ENCODE measurements at places on chromosomes 3 and 15. TPM values are rescaled to one million over a fixed set of nuclear protein-coding genes. Genes with fewer than 3 reads are reported as not detected.

- no peak overlapping the region for H3K27ac ChIP-seq
- H3K36me3 ChIP-seq = no peaks in the 10 kb centered on the region
- no peak overlapping the region for H3K4me3 ChIP-seq
- no peaks in the 10 kb centered on the region for H3K27me3 ChIP-seq
Measured at GRCh38 chr3:155712008-155712407, 32.9 kb downstream of the PLCH1 start.

Gene ALDH1L1
- not detected for total RNA-seq

DNA sequence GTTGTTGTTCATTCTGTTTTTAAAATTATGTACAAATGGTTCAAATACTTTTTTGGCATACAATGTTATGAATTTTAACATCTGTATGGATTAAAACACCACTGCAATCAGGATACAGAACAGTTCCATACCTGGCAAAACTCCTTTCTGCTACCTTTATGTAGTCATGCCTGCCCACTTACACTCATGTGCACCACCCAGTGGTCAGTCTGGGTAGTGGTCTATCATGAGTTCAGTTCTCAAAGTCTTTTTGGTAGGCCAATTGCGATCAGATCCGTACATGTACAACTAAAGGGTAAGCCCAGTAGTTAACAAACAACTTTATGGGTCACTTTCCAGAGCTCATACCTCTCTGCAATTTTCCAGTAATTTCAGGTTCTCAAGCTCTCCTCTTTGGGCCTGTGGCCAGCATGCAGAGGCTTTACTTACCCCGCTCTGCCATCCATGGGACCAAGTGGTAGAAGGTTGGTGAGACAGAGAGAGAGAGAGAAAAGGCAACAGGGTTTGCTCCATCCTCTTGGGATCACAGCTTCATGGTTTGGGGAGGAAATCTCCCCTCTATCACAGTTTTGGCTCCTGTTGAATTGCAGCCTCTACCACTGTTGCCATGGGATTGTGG, 63.9 kb upstream of the FAM98B start:
- no peak overlapping the region for H3K4me3 ChIP-seq
- H3K4me1 ChIP-seq = no peaks in the 10 kb centered on the region
- H3K27me3 ChIP-seq = peaks cover 24% of the 10 kb centered on the region

- no peaks in the 10 kb centered on the region for H3K36me3 ChIP-seq
- H3K4me1 ChIP-seq = no peaks in the 10 kb centered on the region
- H3K27ac ChIP-seq = no peak overlapping the region
- DNase-seq = no peak
Measured at GRCh38 chr15:38028869-38029268, 94.4 kb downstream of the TMCO5A start.

DNA sequence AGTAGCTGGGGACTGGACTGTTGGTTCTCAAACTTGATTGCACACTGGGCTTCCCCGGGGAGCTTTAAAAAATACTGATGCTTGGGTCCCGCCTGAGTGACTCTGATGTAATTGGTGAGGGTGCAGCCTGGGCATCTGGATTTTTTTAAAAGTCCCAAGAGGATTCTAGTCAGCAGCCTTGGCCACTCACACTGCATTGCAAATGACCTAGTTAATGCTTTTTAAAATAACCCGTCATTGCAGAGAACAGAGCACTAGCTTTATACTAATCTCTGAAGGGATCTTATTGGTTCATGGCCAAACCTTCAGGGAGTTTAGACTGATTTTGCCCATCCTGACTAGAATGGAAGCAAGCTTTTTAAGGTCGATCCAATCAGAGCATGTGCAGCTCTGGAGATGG, 310.6 kb upstream of the PROK2 start:
- H3K27ac ChIP-seq = no peak overlapping the region
- no peaks in the 10 kb centered on the region for H3K36me3 ChIP-seq
- no peak for DNase-seq

DNA sequence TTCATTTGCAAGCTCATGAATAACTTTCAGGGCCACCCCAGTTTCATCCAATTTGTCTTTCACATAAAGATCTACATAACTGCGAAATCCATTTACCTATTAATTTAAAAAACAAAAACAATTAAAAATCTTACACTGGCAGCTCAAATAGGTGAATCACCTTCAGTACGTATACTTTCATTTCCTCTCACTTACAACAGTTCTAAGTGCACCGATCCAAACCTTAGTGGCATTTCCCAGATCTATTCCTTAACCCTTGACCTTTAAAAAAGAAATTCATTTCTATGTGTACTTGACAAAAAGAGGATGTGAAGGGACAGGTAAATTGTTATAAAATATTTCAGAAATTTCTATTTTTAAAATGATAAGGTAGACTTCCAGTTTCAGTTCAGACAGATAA, 30.8 kb downstream of the TOP2B start:
- no peak overlapping the region for H3K4me3 ChIP-seq
- DNase-seq = no peak
- no peaks in the 10 kb centered on the region for H3K27me3 ChIP-seq
- peaks cover 42% of the 10 kb centered on the region for H3K36me3 ChIP-seq
- no peak overlapping the region for H3K27ac ChIP-seq
- H3K4me1 ChIP-seq = peaks cover 12% of the 10 kb centered on the region

- no peak overlapping the region for H3K4me3 ChIP-seq
- H3K27me3 ChIP-seq = no peaks in the 10 kb centered on the region
- H3K4me1 ChIP-seq = no peaks in the 10 kb centered on the region
- DNase-seq = no peak
Measured at GRCh38 chr15:85128621-85129020, 147.0 kb downstream of the PDE8A start.

Gene OR5H1
- total RNA-seq = not detected

DNA sequence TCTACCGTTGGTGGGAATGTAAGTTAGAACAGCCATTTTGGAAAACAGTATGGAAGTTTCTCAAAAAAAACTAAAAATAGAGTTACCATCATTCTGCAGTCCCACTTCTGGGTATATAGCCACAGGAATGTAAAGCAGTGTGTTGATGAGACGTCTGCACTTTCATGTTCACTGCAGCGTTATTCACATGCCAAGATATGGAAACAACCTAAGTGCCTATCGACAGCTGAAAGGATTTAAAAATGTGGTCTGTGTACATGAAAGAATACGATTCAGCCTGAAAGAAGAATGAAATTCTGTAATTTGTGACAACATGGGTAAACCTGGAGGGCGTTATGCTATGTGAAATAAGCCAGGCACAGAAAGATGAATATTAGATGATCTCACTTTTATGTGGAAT, 157.7 kb downstream of the THSD4 start:
- no peaks in the 10 kb centered on the region for H3K4me1 ChIP-seq
- H3K4me3 ChIP-seq = no peak overlapping the region
- DNase-seq = no peak
- H3K27me3 ChIP-seq = peaks cover 8% of the 10 kb centered on the region
- no peak overlapping the region for H3K27ac ChIP-seq

DNA sequence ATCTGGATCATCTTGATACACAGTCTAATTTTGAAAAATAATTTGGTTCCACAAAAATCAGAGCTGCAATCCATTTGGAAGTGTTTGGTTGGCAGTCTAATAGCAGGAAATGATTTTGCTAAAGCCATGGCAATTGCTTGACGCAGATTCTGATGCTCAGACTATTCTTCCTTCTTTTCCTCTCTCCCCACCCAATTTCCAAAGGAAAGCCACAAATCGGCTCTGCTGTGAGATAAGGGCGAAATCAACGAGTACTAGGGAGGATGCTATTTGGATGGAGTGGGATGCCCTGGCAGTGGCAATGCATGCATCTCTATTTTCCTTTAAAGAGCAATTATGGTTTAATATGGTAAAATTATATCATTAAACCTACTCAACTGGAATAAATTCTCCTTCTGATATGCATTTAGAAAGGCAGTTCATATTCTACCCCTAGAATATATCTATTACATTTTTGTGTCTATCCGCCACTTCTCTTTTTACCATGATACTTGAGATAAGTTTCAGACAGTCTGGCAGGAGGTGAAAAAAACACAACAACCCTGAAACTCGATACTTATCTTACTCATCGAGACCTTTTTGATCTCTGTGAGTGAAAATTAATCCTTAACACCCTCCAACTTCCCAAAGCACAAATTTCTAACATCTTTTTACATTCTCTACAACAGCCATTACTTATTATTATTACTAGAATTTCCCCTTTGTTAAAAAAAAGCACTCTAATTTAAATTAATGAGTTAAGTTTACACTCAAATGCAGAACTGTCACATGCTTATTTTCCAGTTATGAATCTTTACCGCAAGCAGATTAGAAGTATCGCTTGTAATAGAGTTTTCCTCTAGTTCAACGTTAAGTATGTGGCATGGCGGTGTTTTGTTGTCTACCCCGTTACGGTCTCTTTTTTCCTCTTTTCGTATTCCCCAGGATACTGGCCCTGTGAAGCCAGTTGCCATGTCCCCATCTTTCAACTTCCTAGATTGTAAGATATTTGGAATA, 433.3 kb downstream of the FOXP1 start:
- H3K27me3 ChIP-seq = no peaks in the 10 kb centered on the region
- peaks cover 13% of the 10 kb centered on the region for H3K4me1 ChIP-seq
- no peak for DNase-seq
- H3K36me3 ChIP-seq = no peaks in the 10 kb centered on the region

DNA sequence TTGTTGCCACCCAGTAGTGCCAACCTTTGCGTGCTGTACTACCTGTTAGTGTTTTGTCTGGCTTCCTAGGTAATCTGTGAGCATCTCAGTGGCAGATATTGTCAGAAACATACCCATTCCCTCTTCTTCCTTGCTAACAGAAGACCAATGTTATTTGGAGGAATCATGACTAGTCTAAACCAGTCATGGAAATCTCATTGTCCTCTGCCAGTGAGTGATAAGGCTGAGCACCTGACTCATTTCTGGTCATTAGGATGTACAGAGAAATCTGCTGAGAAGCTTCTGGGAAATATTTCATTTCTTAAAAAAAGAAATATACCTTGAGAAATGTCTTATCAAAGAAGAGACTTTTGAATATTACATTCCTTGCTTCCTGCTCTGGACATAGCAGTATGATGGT, 70.1 kb upstream of the CDV3 start:
- H3K27ac ChIP-seq = no peak overlapping the region
- H3K4me1 ChIP-seq = peaks cover 30% of the 10 kb centered on the region
- H3K36me3 ChIP-seq = peaks cover 3% of the 10 kb centered on the region
- H3K4me3 ChIP-seq = no peak overlapping the region

Gene GPR176
- total RNA-seq = not detected

- DNase-seq = no peak
- H3K27ac ChIP-seq = no peak overlapping the region
- H3K4me3 ChIP-seq = no peak overlapping the region
- H3K27me3 ChIP-seq = peaks cover 6% of the 10 kb centered on the region
- no peaks in the 10 kb centered on the region for H3K4me1 ChIP-seq
Measured at GRCh38 chr15:49083401-49084284, 37.4 kb upstream of the SECISBP2L start.

Gene MST1
- total RNA-seq = 10.0 TPM

GRCh38 chr15:80452166-80452565, 48.0 kb downstream of the ARNT2 start:
- peaks cover 5% of the 10 kb centered on the region for H3K27me3 ChIP-seq
- no peak overlapping the region for H3K27ac ChIP-seq
- no peaks in the 10 kb centered on the region for H3K4me1 ChIP-seq
- H3K4me3 ChIP-seq = no peak overlapping the region

DNA sequence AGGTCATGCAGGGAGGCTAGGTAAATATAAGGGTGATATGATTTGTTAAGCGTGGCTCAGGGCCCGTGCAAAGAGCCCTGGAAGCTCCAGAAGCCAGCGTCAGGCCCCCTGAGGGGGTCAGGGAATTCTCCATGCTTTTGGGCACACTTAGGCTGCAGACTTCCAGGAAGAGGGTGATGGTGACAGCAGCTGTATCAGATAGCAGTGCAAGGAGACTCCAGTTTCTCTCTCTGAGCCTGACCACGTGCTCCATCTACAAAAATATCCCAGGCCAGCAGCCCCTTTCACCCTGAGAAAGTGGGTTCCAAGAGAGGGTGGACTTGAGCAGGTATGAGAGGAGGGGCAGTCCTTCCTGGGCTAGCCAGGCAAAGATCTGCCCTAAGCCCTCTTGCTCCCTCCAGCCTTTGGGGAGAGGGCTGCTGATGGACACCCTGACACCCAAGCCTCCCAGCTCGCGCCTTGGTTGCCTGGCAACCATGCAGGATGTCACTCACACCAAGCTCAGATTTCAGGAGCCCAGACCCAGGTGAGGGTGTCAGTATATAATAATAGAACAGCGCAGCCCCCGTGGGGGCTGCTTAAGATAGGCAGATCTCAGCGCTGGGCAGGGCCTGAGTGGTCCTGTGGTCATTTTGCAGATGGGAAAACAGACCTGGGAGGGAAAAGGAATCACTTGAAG, 35.8 kb downstream of the ATP2B2 start:
- H3K36me3 ChIP-seq = no peaks in the 10 kb centered on the region
- DNase-seq = no peak
- H3K4me3 ChIP-seq = no peak overlapping the region
- no peaks in the 10 kb centered on the region for H3K4me1 ChIP-seq
- no peak overlapping the region for H3K27ac ChIP-seq

GRCh38 chr3:8579096-8579495, 65.5 kb downstream of the SSUH2 start:
- no peaks in the 10 kb centered on the region for H3K36me3 ChIP-seq
- no peak overlapping the region for H3K4me3 ChIP-seq
- DNase-seq = no peak
- H3K4me1 ChIP-seq = no peaks in the 10 kb centered on the region

- peaks cover 26% of the 10 kb centered on the region for H3K27me3 ChIP-seq
- no peaks in the 10 kb centered on the region for H3K36me3 ChIP-seq
- no peak for DNase-seq
- no peak overlapping the region for H3K27ac ChIP-seq
- H3K4me1 ChIP-seq = no peaks in the 10 kb centered on the region
Measured at GRCh38 chr15:48851956-48852355, 26.0 kb upstream of the EID1 start.

GRCh38 chr3:137770835-137771399, 6.8 kb downstream of the SOX14 start:
- H3K36me3 ChIP-seq = peaks cover 7% of the 10 kb centered on the region
- no peak overlapping the region for H3K4me3 ChIP-seq
- no peak overlapping the region for H3K27ac ChIP-seq
- H3K4me1 ChIP-seq = peaks cover 8% of the 10 kb centered on the region

Gene CHRD
- total RNA-seq = not detected
